ENCODE measurements at places on chromosomes 6 and 20.

- H3K4me1 ChIP-seq = no peaks in the 10 kb centered on the region
- no peak overlapping the region for H3K4me3 ChIP-seq
- no peak for DNase-seq
- no peaks in the 10 kb centered on the region for H3K27me3 ChIP-seq
- H3K27ac ChIP-seq = no peak overlapping the region
- no peaks in the 10 kb centered on the region for H3K36me3 ChIP-seq
These were observed 404.1 kb downstream of the TAF4 start for GRCh38 chr20:61661583-61661982.

DNA sequence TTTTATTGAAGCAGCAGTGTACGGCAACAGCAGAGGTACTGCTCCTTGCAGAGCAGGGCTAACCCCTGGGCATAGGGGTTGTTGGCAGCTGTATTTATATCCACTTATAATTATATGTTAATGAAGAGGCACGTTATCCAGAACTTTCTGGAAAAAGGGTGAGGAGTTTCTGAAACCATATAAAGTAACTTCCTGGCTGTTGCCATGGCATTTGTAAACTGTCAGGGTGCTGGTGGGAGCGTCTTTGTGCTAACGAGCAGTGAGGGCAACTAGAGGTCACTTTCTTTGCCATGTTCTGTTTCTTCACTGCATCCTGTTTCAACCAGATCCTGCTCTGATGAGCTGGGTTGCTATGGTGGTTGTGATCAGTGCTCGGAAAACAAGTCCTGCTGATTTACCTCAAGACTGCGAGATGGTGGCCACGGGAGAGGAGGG is 11.1 kb upstream of the ARFGEF2 start:
- H3K27me3 ChIP-seq = no peaks in the 10 kb centered on the region
- peak; percentile 53 for DNase-seq
- H3K4me3 ChIP-seq = no peak overlapping the region

DNA sequence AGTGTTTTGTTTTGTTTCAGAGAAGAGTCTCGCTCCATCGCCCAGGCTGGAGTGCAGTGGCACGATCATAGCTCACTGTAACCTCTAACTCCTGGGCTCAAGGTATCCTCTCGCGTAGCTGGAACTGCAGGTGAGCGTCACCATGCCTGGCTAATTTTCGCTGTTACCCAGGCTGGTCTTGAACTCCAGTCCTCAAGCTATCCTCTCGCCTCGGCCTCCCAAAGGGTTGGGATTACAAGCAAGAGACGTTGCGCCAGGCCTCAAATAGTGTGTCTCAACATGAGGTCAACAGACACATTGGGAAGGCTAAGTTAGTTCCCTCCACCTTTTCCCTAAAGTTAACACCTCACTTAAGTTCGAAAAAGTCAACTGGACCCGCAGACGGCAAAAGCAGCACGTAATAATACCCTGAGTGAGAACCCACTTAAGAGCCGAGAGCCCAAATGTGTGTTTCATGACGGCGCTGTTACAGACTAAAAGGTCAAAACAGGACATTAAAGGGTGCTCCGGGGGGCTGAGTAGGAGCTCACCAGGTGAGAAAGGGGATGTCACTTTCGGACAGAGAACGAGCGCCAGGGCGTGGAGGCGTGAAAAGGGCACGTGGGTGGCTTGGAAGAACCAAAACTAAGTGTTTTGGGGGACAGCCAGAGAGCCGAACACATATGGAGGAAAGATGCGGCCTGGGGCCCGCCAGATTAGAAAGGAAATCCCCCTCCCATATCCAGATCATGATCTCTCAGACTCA is 499 bp downstream of the TTI1 start:
- peaks cover 45% of the 10 kb centered on the region for H3K4me1 ChIP-seq
- H3K36me3 ChIP-seq = peaks cover 3% of the 10 kb centered on the region
- no peaks in the 10 kb centered on the region for H3K27me3 ChIP-seq
- H3K27ac ChIP-seq = peak overlapping the region; percentile 90
- H3K4me3 ChIP-seq = peak overlapping the region; percentile 87

GRCh38 chr6:99362678-99363268 is 13.3 kb upstream of the FAXC start:
- no peak overlapping the region for H3K4me3 ChIP-seq
- peaks cover 7% of the 10 kb centered on the region for H3K27me3 ChIP-seq
- H3K36me3 ChIP-seq = no peaks in the 10 kb centered on the region
- DNase-seq = no peak

DNA sequence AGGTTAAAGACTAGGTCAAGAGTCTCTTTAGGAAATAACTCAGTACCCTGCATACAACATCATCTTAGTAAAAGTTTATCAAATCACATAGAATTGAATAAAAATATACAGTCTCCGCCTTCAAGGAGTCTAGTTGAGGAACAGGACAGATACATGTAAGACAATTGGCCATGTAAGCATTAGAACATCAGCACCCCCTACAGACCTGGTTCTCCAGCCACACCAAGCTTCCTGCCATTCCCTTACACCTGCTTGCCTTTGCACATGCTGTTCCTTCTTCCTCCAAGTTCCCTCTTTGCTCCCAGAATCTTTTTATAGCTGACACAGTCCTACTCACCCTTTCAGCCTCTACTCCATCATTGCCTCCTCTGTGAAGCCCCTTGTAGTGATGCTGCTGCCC is 187.8 kb upstream of the LRFN2 start:
- no peaks in the 10 kb centered on the region for H3K36me3 ChIP-seq
- H3K27ac ChIP-seq = no peak overlapping the region
- no peak for DNase-seq
- H3K4me3 ChIP-seq = no peak overlapping the region

GRCh38 chr6:117549611-117550010 is 52.7 kb downstream of the GOPC start:
- DNase-seq = no peak
- H3K4me3 ChIP-seq = no peak overlapping the region
- no peaks in the 10 kb centered on the region for H3K36me3 ChIP-seq
- peaks cover 9% of the 10 kb centered on the region for H3K27me3 ChIP-seq
- no peak overlapping the region for H3K27ac ChIP-seq
- H3K4me1 ChIP-seq = peaks cover 15% of the 10 kb centered on the region

- no peak overlapping the region for H3K4me3 ChIP-seq
- H3K4me1 ChIP-seq = no peaks in the 10 kb centered on the region
- H3K36me3 ChIP-seq = no peaks in the 10 kb centered on the region
- DNase-seq = no peak
These were observed 187.8 kb upstream of the PHACTR1 start for GRCh38 chr6:12528581-12529363.

GRCh38 chr6:3878048-3878666 is 29.0 kb downstream of the FAM50B start:
- H3K27ac ChIP-seq = no peak overlapping the region
- DNase-seq = no peak
- H3K27me3 ChIP-seq = no peaks in the 10 kb centered on the region
- no peaks in the 10 kb centered on the region for H3K36me3 ChIP-seq

DNA sequence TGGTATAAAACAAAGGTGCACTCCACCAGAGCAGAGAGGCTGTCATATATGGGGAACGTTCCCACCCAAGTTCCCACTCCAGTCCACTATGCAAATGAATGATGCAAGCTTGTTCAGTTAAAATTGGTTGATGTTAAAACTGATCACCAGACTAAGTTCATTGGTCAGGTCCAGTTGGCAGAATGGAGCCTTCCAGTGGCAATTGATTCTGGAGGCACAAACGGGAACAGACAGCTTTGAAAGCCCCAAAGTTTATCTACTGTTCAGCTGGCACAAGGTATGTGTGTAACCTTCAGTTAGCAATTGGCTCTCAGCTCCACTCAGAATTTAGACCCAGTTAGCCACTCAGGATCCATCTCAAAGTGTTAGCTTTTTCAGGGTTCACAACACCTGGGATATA is 119.4 kb upstream of the CEP85L start:
- DNase-seq = no peak
- no peak overlapping the region for H3K27ac ChIP-seq
- H3K36me3 ChIP-seq = no peaks in the 10 kb centered on the region
- no peaks in the 10 kb centered on the region for H3K27me3 ChIP-seq
- H3K4me3 ChIP-seq = no peak overlapping the region

- no peak for DNase-seq
- H3K36me3 ChIP-seq = no peaks in the 10 kb centered on the region
- H3K27me3 ChIP-seq = no peaks in the 10 kb centered on the region
- no peak overlapping the region for H3K27ac ChIP-seq
- peaks cover 7% of the 10 kb centered on the region for H3K4me1 ChIP-seq
These were observed 92.0 kb upstream of the AFDN start for GRCh38 chr6:167734662-167735083.

DNA sequence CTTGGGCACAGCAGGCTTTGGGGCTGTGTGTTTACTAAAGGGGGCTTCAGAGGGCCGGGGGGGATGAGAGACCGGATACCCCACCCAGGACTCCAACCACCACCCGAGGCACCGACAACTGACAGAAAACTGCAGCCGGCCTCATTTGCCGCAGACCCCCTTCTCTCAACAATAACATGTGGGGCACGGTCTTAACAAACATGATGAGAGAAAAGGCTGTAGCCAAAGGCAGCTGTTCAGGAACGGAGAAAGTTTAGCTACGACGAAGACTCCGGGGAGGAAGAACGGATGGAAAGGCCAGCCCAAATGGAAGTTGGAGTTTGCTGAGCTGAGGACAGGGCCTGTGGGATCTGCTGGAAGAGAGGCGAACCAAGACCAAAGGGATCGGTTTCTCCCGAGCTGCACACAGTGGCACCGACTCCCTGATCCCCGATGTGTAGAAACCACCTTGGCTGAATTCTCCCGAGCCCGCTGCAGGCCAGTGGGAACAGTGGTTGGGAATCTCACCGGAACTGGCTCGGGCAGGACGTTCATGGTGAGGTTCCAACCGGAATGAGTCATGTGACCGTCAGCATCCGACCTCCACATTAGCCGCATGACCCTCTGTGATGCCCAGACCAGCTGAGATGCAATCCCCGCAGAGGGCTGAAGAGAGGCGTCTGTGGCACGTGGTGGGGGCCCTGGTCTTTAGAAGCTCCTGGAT is 359.3 kb downstream of the TAF4 start:
- H3K27me3 ChIP-seq = no peaks in the 10 kb centered on the region
- no peak overlapping the region for H3K27ac ChIP-seq
- DNase-seq = no peak
- H3K36me3 ChIP-seq = no peaks in the 10 kb centered on the region

- no peak for DNase-seq
- no peaks in the 10 kb centered on the region for H3K27me3 ChIP-seq
- no peaks in the 10 kb centered on the region for H3K36me3 ChIP-seq
- H3K4me1 ChIP-seq = peaks cover 6% of the 10 kb centered on the region
- no peak overlapping the region for H3K4me3 ChIP-seq
These were observed 21.8 kb downstream of the FAM209B start for GRCh38 chr20:56554869-56555268.

- no peak overlapping the region for H3K27ac ChIP-seq
- H3K27me3 ChIP-seq = no peaks in the 10 kb centered on the region
- no peaks in the 10 kb centered on the region for H3K36me3 ChIP-seq
These were observed 102.6 kb downstream of the FLRT3 start for GRCh38 chr20:14234666-14235295.

DNA sequence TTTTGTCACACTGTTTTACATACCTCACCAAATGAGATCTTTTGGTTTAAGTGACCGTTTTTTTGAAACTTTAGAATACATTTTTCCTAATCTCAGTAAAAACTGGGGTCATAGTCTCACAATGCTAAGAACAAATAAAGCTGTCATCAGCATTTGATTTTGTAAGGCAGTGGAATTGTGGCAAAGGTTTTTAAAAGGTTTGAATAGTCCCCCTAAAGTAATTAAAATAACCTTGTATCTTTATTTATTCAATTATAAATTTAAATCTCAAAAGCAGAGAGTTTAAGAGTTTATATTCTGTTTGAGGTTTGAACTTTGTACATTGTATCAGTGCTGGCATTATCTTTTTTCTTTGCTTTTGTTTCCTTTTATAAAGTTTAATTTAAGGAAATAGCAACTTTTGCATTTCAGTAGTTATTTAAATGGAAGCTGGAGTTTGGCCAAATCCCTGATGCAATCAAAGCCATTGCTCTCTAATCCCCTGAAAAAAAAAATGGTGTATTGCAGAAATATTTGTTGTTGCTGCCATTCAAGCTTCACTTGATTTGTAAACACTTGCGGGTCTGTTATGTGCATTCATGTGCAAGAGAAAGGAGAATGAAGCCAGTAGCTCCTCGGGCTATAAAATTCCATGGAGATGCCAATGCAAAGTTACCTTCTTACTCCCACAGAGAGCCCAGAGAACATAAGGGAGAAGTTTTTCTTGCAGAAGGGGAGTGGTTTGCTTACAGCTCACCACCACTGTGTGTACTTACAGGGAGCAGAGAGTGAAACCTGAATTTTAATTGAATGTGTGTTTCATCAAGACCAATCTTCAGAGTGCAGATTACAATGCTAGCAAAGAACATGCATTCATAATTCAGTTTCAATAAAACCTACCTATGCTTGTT is 391.8 kb downstream of the ARHGAP18 start:
- H3K4me3 ChIP-seq = no peak overlapping the region
- no peaks in the 10 kb centered on the region for H3K4me1 ChIP-seq
- no peak for DNase-seq
- no peak overlapping the region for H3K27ac ChIP-seq
- no peaks in the 10 kb centered on the region for H3K36me3 ChIP-seq

DNA sequence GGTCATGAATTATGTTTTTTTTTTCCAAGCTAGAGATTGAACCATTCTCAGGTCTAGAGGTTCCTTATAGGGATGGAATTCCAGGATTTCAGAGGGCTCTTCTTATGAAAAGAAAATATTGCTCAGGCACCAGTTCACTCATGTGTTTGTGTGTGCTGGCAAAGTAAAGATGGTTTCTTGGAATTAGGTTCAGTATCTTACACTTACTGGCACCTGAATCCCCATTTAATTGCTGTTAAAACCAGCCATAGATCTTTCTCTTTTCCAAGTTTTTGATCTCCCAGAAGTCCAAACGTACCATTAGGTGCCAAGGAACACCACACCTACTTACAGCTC is 508.4 kb downstream of the CDH26 start:
- DNase-seq = no peak
- no peaks in the 10 kb centered on the region for H3K4me1 ChIP-seq
- H3K27me3 ChIP-seq = no peaks in the 10 kb centered on the region
- no peak overlapping the region for H3K4me3 ChIP-seq
- H3K27ac ChIP-seq = no peak overlapping the region

GRCh38 chr6:30556066-30556905 is at the start of gene GNL1:
TSS of gene GNL1 (minus strand) at chr6:30556489. CDS start at chr6:30556203, 286 bp downstream.
- H3K27ac ChIP-seq = peak within 1 kb of the TSS; percentile 95
- peak; percentile 100 for DNase-seq
- H3K4me1 ChIP-seq = peaks cover 27% of the 10 kb centered on the region

- no peaks in the 10 kb centered on the region for H3K36me3 ChIP-seq
- H3K4me1 ChIP-seq = no peaks in the 10 kb centered on the region
- H3K4me3 ChIP-seq = no peak overlapping the region
- DNase-seq = no peak
These were observed 83.8 kb downstream of the RNASET2 start for GRCh38 chr6:166872531-166873009.

Data from B cell (primary cell).